ENCODE measurements at places on chromosomes 7 and 10.

DNA sequence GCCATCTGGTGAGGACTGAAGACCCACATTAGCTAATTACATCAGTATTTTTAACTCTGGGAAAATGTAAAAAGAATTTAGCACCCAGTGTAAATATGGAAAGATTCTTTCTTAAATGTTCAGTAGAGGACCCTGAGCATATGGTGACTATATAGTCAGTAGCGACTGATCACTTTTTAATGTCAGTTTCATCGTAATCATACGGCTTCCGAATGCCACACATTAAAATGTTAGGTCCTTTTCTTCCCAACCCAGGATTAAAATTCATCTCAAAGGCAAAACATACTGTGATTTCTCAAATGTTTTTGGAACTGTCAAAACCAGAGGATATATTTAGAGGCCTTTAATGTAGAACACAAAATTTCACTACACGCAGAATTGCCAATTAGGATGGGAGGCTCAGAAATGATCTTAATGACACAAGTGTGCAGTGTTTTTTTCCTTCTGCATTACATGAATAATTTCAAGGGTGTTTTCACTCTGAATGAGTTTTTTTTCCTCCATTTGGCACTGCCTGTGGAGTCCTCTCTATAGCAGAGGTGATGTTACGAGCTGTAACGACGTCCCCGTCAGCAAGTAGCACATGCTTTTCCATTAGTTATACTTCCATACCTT, 382.7 kb downstream of the PAXIP1 start:
- DNase-seq: no peak

DNA sequence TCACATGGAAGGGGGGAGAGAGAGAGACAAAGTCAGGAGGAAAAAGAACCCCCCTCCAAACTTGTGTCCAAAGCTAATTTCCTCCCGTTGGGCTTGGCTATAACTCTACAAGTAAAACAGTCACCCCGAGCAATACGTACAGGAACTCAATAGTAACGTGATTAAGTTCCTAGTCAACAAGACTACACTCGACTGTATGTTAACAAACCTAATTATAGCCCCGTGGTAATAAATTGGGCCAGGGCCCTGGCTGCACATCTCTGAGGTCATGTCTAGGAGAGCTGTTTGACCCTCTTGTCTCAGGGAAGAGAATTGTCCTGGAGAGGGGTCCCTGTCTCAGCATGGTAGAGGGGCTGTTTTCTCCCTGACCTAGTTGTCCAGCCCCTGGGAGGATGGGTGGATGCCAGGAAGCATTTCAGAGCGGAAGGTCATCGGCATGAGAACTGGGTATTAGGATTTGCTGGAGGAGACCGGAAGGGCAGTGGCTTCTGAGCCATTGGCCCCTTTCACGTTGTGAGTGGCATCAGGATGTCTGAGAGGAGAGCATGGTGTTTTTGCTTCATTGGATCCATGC, 60.2 kb upstream of the COMTD1 start:
- no peak for DNase-seq

GRCh38 chr7:18866359-18867036, 250.9 kb downstream of the TWIST1 start:
- peak; percentile 100 for DNase-seq

DNA sequence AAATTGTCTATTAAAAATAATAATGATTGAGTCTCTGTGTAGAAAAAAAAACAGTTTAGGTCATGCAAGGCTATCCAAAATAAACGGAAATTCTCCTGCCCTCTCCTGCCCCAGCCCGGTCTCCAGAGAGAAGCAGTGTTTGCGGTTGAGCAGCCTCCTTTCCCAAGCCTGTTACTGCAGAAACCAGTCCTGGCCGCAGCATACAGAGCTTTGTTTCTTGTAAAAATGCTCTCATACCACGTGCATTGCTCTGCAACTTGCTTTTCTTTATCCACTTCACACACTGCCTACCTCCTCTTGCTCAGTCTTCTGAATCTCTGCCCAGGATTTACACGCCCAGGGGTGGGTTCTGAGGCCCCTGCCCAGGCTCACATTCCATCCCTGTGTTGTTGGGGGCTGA, 34.4 kb upstream of the CUL1 start:
- peak; percentile 91 for DNase-seq

- peak; percentile 59 for DNase-seq
Measured at GRCh38 chr7:96084881-96085553, 236.9 kb downstream of the SLC25A13 start.

Data from choroid plexus epithelial cell (primary cell).